ENCODE measurements at places on chromosomes 4 and X.

DNA sequence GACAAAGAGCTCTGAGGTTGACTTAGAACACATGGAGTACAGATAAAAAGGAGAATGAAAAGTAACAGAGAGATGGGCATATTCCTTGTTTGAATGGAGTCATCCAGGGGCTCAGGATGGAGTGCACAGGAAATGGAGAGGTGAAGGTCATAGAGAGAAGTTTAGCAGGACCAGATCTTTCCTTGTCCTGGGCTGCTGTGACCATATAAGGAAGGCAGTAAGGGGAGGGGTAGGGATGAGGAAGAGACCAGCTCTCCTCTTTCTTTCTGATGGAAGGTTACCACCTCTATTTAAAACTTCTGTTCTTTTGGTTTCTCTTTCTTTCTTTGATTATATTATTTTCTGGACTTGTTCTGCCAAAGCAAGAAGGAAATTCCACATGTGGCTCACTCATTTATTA, 27.0 kb downstream of the AR start:
- no peak for DNase-seq

- no peak for DNase-seq
These were observed 1268.6 kb downstream of the FAM133A start for GRCh38 chrX:94942603-94943002.

DNA sequence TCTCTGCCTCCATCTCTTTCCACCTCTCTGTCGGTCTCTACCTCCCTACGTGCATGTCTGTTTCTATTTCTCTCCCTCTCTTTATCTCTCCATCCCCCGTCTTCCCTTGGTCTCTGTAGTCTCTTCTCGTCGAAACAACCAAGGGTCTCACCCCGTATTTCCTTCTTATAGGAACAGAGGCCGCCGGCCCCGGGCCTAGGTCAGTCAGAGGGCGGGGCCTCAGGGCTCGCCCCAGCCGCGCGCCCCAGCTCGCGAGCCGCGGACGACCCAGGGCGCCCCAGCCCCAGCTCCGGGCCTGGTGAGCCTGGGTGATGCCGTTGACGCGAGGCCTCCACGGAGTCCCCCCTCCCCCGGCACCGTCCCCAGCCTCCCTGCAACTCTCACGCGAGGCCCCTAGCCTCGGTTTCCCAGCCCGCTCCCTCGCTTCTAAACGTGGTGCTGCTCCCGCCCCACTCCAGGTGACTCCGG, 6.6 kb downstream of the TIMM17B start:
- no peak for DNase-seq

- peak; percentile 91 for DNase-seq
These were observed 1.0 kb upstream of the PDGFRA start for GRCh38 chr4:54228056-54228527.

- no peak for DNase-seq
These were observed 13.4 kb upstream of the PAPSS1 start for GRCh38 chr4:107733431-107733925.

GRCh38 chr4:5685296-5685695, 23.1 kb downstream of the EVC2 start:
- no peak for DNase-seq

GRCh38 chr4:78671903-78672815, 104.0 kb upstream of the BMP2K start:
- DNase-seq, result no peak

- DNase-seq, result no peak
These were observed 1448.9 kb upstream of the TENM3 start for GRCh38 chr4:180794333-180794732.

- DNase-seq, result no peak
These were observed 18.2 kb downstream of the ELF4 start for GRCh38 chrX:130091980-130092522.

DNA sequence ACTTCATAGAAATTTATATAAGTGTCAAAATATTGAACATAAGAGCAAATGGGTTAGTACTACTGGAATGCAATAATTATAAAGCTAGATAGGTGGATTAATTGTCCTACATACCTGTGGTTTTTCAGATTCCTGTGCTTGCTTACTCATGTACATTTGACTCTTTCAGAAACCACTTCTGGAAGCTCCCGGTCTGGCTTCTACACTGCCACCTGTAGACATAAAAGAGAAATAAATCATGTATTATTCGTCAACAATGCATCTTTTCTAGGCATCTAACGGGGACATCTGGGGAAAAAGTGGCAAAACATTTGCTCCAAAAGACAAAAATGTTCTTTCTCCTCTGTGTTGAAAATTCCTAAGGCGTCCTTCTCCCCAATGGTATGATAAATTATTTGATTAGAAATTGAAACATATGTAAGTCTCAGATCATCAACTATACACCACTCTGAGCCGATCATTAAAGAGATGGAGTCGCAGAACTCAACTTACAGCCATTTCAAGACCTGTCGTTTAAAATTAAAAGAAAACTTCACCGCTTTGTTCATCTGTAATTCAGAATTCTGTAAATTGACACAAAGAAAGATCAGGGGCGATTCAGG, 648.7 kb upstream of the DIPK2B start:
- peak; percentile 25 for DNase-seq

DNA sequence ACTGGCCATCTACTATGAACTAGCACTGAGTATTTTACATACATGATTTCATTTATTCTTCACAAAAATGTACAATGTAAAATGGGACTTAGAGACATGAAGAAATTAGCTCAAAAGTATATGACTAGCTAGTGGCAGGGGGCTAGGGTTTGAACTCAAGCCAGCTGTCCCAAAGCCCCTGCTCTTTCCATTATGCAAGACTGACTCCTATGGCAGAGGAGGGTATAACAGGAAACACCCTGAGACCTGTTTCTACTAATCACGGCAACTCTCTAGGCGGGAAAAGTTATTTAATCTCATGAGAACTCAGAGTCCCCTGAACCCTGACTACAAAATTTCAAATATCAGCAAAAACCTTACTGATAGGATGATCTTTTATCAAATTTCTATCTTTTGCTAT, 150.6 kb downstream of the PRDM5 start:
- no peak for DNase-seq

GRCh38 chr4:186557486-186557885, 2.1 kb upstream of the MTNR1A start:
- no peak for DNase-seq

- DNase-seq, result peak; percentile 85
These were observed at the start of gene IL13RA1 for GRCh38 chrX:118726887-118727685. TSS of gene IL13RA1 (plus strand) at chrX:118727606. CDS start at chrX:118727639, 33 bp downstream.

GRCh38 chrX:30181353-30181752, 34.0 kb upstream of the MAGEB2 start:
- DNase-seq, result no peak

GRCh38 chr4:51878431-51878830, 35.5 kb downstream of the DCUN1D4 start:
- DNase-seq, result no peak

GRCh38 chr4:75831856-75832405, 70.3 kb downstream of the PPEF2 start:
- DNase-seq, result no peak

GRCh38 chrX:120308558-120308957, 2.7 kb downstream of the TMEM255A start:
- peak; percentile 49 for DNase-seq

DNA sequence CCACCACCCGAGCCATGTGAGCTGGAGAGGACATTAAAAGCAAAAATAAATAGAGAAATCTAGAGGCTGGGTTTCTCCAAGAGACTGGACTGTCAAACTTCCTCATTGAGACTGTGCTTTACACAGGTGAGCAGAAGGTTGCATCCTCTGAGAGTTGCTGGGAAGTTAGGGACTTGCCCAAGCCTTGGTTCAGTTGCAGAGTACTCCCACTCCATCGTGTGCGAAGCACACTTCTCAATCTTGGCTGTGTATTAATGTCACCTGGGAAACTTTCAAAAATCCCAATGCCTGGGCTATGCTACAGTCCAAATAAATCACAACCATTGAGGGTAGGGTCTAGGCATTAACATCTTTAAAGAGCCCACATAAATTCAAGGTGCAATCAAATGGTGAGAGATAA, 89.2 kb downstream of the ZNF330 start:
- DNase-seq, result no peak

DNA sequence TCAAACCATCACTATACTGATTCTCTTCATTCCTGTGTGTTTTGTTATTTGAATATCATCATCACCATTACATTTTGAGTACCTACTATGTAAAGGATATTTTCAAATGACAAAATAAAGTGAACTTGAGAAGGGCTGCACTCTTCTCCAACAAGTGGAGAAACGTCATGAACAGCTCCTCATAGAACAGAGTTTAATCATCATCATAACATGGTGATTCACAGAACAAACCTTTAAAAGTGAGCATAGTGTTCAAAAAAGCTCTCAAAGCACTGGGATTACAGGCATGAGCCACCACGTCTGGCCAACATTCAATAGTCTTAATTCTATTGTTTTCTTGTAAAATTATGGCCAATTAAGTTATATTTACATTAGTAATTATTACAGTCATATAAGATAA, 993.9 kb downstream of the PDHA2 start:
- no peak for DNase-seq

DNA sequence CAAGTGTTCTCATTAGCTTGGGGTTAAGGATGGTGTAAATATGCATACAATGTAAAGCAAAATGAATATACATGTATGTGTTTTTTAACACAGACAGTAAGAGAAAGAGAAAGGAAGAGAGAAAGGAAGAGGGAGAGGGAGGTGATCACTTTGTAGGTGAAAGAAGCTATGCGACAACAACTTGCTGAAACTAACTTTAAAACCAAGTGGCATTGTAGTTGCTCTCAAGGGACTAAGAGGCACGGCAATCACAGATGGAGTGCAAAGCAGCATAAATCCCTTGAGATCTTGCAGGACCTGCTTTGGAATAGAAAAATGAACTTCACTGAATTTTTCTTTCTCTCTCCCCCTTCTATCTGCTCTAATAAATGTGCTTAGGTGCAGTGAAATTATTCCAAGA, 1665.0 kb upstream of the TENM3 start:
- DNase-seq, result no peak

GRCh38 chr4:94390804-94391410, 48.3 kb upstream of the HPGDS start:
- no peak for DNase-seq

DNA sequence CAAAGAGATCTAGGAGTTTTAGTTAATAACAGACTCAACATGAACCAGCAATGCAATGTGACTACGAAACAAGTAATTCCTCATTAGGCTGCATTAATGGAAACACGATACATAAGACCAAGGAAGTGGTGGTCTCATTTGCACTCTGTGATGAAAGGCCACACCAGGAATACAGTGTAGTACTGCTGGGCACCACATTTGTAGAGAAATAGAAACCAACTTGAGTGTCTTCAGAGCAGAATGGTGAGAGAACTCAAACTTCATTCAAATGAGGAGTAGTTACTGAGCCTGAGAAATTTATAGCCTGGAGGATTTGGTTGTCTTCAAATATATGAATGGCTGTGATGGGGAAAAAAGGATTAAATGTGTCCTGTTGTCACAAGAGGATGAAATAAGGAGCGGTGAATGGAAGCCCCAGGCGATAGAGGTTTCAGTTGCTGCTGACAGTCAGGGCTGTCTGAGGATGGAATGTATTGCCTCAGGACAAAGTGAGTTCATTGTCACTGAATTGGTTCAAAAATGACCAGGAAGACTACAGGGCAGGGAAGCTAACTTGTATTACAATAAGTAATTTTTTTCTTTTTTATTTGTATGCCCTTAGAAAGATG, 50.9 kb downstream of the NFKB1 start:
- DNase-seq, result no peak

DNA sequence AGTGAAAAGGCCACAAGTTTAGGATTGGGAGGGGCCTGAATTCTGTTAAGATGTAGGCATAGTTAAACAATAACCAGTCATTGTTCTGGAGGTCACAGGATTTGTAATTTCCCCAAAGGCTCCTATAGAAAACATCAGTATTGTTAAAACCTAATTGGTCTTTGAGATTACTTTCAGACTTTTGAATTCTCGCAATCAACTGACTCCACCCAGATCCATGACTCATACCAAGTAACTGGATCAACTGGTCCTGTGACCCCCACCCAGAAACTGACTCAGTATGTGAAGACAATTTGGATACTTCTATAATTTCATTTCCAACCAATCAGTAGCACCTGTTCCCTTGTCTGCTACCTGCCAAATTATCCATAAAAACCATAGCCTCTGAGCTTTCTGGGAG, 28.4 kb downstream of the MAGEB16 start:
- DNase-seq, result no peak

GRCh38 chr4:24396988-24397387, 187.4 kb downstream of the DHX15 start:
- no peak for DNase-seq

- DNase-seq, result no peak
These were observed 140.4 kb upstream of the GRID2 start for GRCh38 chr4:92163348-92163747.

DNA sequence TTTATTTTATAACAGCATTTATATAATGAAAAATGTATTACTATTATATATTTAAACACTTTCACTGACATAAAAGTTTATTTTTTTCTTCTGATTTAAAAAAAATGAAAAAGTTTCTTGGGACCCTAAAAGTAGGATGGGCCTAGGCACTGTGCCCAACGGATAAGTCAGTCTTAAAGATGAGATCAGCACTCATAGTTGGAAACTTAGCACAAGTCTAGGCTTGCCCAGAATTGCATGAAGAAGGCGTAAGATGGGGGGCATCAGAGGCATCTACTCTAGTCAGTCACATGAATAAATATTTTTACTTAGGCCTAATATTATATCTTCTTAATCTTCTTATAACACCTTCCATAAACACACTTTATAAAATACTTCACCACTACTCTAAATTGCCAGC, 306.7 kb upstream of the GRID2 start:
- DNase-seq, result no peak
